ENCODE measurements at places on chromosomes 2 and 18. TPM values are rescaled to one million over a fixed set of nuclear protein-coding genes. Genes with fewer than 3 reads are reported as not detected.

GALR1 gene
- not detected for total RNA-seq

XIRP2 gene
- not detected for total RNA-seq

CRYGD gene
- total RNA-seq: not detected

MRPL44 gene
- total RNA-seq: 28.6 TPM

ANKAR gene
- total RNA-seq: 5.9 TPM

TXNDC2 gene
- not detected for total RNA-seq

RGPD3 gene
- 0.13 TPM for total RNA-seq

SP140 gene
- 86.4 TPM for total RNA-seq

CYP26B1 gene
- total RNA-seq: not detected

RBBP8 gene
- total RNA-seq: 44.4 TPM

SLC4A5 gene
- 2.8 TPM for total RNA-seq

EPG5 gene
- 24.8 TPM for total RNA-seq

EDAR gene
- 0.89 TPM for total RNA-seq

NXPH2 gene
- not detected for total RNA-seq

CCDC150 gene
- total RNA-seq: 10.5 TPM

TMX3 gene
- total RNA-seq: 58.6 TPM

SLC30A3 gene
- total RNA-seq: 0.12 TPM

IL36G gene
- not detected for total RNA-seq

IGFBP5 gene
- total RNA-seq: not detected

PLGLB1 gene
- total RNA-seq: 6.9 TPM

DNER gene
- total RNA-seq: not detected

ST6GAL2 gene
- total RNA-seq: not detected

UGT1A6 gene
- not detected for total RNA-seq

IL1B gene
- not detected for total RNA-seq

RFX8 gene
- 0.73 TPM for total RNA-seq

BCL2 gene
- 156 TPM for total RNA-seq

GTF2A1L gene
- not detected for total RNA-seq

TTN gene
- 11.0 TPM for total RNA-seq

PDCL3 gene
- 36.4 TPM for total RNA-seq

LRP1B gene
- not detected for total RNA-seq

CLEC4F gene
- total RNA-seq: not detected

REG3A gene
- not detected for total RNA-seq

DNAJC27 gene
- 7.3 TPM for total RNA-seq

ALK gene
- not detected for total RNA-seq

HTR2B gene
- not detected for total RNA-seq

MROH2A gene
- total RNA-seq: not detected

TAF4B gene
- total RNA-seq: 11.8 TPM

FAP gene
- total RNA-seq: not detected

FAM168B gene
- total RNA-seq: 56.7 TPM

AOX1 gene
- 0.10 TPM for total RNA-seq

SIGLEC15 gene
- total RNA-seq: not detected

RUFY4 gene
- total RNA-seq: 0.36 TPM

MATN3 gene
- not detected for total RNA-seq

ASAP2 gene
- total RNA-seq: 0.15 TPM

TUBA3E gene
- total RNA-seq: not detected

RNF152 gene
- not detected for total RNA-seq

PLCD4 gene
- total RNA-seq: 0.29 TPM

MAL gene
- 354 TPM for total RNA-seq

LAMA3 gene
- 1.2 TPM for total RNA-seq

EFHD1 gene
- 7.1 TPM for total RNA-seq

NEU2 gene
- total RNA-seq: not detected

GAL3ST2 gene
- total RNA-seq: not detected

INHA gene
- not detected for total RNA-seq

CCDC85A gene
- not detected for total RNA-seq
